ENCODE measurements at places on chromosomes 11 and 22.

GRCh38 chr11:563066-563811, 2.5 kb downstream of the RASSF7 start:
- DNase-seq, result no peak

GRCh38 chr11:121249039-121249663, 43.4 kb upstream of the SC5D start:
- no peak for DNase-seq

- DNase-seq, result no peak
These were observed 95.4 kb upstream of the TIMP3 start for GRCh38 chr22:32706149-32706548.

DNA sequence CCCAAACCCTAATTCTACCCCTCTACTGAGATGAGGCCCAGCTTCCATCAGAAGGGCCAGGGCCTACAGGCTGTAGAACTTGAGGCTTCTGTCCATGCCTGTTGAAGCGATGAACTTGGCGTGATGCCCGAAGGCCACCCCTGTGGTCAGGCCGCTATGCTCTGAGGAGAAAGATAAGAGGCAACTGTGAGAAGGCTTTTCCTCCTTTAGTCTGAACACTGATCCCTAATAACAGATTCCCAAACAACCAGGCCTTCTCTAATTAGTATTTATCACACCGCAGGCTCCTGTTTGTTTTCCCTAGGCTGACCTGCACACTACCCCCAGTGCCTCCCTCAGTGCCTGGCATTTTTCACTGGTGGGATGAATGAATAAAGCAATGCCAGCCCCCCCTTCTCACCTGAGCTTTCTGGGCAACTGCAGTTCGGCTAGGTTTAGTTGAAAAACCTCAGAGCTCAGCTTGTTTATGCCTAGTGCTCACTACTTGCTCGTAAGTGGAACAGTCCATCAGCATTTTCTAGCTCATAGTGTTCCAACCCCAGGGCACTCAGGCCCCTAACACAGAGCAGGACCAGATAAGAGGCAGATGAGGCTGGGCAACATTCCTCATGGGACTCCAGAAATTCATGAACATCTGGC, 15.2 kb downstream of the PRPF19 start:
- no peak for DNase-seq

GRCh38 chr22:30326255-30326705, 461 bp downstream of the TBC1D10A start:
- DNase-seq, result no peak

- no peak for DNase-seq
These were observed 7.9 kb upstream of the EHF start for GRCh38 chr11:34613015-34613414.

DNA sequence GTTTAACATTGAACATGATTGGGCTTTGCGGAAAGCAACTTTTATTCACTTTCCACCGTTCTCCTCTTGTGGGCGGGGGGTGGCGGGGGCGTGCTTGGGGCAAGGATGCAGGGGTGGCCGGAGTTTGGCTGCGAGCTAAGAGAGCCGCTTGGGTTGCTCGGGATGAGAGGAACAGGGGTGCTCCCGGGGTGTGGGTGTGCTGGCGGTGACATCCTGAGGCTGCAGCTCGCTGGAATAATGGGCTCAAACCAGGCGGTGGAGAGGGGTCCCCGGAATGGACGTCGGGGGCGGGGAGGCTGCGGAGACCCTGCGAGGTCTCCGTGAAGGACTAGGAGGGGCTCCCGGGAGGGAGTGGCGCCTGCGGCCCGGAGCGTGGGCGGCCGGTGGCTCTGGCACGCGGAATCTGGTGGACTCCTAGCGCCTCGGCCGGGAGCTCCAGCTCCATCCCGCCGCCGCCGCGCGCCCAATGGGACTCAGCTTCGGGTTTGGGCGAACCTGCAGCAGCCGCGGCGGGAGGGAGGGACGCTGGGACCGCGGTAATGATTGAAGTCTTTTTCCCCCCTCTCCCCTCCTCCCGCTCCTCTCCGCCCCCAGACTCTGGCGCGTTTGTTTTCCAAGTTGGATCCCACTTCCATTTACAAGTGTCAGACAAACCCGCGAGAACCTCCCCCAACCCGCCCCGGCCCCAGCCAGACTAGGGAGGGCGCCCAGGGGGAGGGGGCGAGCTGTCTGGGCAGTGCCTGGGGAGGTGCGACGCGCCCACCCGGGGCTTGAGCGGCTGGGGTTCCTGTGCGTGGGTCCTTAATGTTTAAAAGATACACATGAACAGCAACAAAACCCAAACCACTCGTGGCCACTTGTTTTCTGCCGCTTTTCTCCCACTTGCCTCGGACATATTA, 2.0 kb downstream of the FAT3 start:
- no peak for DNase-seq

DNA sequence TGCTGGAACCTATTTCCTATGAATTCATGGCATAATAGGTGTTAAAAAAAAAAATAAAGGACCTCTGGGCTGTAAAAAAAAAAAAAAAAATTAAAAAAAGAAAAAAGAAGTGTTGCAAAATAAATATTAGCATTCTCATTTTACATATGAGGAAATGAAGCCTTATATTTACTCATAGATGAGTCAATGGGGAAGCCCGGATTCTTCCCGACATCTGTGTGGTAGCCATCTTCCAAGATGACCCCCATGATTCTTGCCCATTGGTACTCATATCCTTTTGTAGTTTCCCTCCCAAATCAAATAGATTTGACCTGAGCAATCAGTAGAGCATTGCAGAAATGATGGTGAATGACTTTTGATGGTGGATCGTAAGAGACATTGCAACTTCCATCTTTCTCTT, 3.0 kb upstream of the SWAP70 start:
- DNase-seq, result no peak

GRCh38 chr11:19176629-19177186, 25.1 kb downstream of the CSRP3 start:
- no peak for DNase-seq

DNA sequence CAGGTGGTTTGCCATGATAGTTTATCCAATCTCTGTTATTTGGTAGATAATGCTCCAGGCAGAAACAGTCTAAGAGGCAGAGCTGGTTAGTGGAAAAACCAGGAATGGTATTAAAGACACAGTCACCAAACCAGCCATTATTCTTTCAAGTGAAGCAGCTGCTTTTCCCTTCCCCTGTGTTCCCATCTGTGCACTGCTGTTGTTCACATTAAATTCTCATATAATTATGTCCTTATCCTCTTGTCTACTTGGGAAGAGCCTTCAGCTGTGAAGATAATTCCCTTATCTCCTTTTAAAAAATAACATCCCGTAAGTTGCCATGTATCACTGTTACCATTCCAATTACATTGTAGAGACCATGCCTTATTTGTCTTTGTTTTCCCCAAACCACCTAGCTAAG, 5.2 kb upstream of the TBCEL start:
- DNase-seq, result no peak

- DNase-seq, result no peak
These were observed 6.5 kb upstream of the MYRF start for GRCh38 chr11:61745781-61746441.

DNA sequence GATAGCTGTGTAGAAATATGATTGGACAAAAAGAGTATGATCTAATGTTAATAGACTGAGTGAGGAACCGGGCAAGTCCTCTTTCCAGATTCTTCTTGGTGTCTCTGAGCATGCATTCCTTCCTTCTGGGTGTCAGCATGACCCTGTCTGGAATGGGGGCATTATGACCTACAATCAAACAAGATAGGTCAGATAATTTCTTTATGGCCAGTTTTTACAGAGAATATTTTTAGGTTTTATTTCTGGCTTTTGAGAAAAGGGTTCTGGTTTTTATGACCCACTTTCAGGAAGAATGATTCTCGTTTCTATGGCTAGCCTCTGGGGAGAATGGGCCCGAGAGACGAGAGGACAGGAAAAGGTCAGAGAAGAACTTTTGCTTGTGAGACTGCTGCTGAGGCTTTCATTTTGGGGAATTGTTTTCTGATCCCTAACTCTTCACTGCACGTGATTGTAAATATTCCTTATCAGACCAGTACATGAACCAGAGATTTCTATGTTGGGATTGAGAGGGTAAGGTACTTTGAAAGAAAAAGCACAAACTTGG, 383.8 kb downstream of the AASDHPPT start:
- DNase-seq, result no peak

DNA sequence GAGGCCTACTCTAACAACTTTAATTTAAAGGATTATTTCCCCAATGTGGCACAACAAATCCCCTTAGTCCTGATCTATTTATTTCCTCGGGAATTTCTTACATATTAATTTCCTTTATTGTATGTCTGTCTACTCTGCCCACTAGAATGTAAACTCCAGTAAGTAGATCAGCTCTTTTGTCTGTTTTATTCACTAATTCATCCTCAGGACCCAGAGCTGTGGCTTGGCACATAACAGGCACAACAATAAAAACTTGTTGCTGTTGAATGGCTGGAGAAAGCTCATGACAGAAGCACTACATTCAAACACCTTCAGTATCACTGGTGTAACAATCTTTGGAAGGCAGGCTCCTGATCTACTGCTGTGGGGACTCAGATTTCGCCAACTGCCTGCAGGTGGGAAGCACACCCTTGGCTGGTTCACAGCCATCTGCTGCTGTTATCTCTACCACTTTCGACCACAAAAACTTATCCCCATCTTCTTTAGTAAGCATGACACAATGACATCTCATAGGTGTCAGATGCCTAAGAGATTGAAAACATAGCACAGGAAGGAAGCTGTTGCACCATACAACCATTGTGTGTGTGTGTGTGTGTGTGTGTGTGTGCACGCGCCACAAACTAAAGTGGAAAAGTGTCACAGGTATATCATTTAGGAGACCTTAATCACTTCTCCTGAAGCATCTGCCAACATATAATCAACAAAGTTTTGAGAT, 11.9 kb downstream of the HIRA start:
- DNase-seq, result no peak

GRCh38 chr11:124724979-124725718, 14.6 kb upstream of the NRGN start:
- no peak for DNase-seq

- DNase-seq, result no peak
These were observed 69.1 kb upstream of the B3GAT1 start for GRCh38 chr11:134481135-134481534.

DNA sequence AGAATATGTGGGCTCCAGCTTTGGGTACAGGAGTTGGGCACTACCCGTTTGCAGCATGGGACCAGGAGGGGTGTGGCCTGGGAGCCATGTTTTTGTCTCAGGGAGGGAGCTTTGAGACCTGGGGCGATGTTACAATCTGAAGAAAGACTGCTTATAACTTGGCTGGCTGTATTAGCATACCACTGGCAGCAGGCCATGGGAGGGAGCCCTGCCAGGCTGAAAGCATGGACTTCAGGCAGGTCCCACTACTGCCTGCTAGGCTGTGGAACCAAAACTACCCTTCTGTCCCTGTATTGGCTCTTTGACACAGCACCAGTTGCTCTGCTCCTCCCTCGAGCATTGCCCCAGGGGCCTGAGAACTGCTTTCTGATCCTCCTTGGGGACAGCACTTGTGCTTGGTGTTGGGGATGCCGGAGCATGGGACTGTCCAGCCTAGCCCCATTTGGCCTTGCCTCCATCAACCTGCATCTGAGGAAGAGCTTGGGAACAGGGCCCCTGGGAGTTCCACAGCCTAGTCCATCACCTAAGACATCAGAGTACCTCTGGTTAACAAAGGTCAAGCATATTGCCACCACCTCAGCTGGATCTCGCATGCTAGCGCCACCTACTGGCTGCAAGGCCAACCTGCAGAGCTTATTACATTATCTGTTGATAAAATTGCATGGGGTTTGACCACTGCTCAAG, 217.4 kb downstream of the SBF2 start:
- no peak for DNase-seq

DNA sequence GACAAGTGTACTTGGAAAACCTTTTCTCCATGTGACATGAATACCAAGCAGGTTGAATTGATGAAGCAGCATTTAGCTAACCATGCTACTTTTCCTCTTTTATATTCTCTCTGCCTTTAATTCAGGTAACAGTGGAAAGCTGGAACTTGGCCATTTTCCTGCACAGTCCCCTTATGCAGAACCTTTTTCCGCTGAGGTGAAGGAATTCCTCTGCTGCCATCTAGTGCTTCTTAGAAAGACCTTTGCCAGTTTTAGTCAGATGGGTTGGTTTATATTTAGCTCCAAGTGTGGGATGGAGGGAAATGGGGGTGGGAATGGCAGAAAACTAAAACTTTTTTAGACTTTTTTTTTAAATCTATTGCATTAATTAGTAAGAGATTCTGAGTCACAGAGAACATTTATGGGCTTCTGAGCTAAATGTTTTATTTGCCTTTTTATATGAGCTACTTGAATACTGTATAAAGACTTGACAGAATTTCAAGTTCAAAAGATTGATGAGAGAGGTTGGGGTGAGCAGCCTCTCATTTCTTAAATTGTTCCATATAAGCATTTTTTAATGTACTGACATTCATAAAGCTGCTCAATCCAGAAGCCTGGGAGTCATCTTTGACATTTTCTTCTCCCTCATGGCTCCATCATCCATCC, 153.9 kb upstream of the ZC3H12C start:
- DNase-seq, result peak; percentile 70

- no peak for DNase-seq
These were observed 8.2 kb upstream of the CCDC188 start for GRCh38 chr22:20159076-20159475.

- no peak for DNase-seq
These were observed 41.4 kb downstream of the DNHD1 start for GRCh38 chr11:6538456-6538855.

DNA sequence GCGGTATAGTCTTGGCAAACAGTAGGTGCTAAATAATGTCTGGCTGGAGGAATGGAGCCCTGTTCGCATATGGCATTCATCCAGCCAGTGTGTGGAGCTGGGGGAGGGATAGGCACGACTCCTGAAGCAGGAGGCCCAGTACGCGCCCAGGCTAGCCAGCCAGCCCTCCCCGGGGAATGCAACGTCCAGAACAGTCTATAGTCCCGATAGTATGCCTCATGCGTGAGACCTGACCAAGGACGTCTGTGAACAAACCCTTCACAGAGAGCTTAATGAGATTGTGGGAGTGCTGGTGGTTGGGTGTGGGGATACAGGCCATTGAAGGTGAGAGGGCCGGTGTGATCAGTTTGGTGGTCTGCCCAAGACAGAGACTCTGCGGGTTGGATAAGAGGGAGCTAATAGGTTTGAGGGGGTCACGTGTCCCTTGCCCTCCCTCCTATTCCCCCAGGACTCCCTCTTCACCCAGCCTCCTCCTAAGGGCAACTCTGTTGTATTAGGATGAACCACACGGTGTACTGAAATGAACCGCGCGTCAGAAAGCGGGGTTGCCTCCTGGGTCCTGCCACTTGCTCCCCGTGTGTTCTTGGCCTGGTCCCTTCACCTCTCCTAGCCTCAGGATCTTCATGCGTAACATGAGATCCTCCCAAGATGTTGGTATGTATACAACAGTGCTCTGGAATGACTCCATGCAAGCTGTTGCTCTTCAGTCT, 987 bp upstream of the GRIK4 start:
- no peak for DNase-seq

GRCh38 chr22:50529897-50530579, at the start of gene TYMP:
Gene TYMP, minus strand, starts transcription at chr22:50530012. Its CDS starts 303 bp downstream, at chr22:50529709.
- no peak for DNase-seq

DNA sequence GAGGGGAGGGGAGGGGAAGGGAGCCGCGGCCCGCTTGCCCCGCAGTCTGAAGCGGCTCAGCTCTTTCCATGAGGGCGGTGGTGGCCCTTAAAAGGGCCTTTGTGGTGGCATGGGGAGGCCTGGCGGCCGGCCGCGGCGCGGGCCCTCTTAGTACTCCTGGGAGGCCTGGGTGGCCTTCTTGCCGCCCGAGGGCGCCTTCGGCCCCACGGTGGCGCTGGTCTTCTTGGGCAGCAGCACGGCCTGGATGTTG, 6.9 kb downstream of the DPAGT1 start:
- DNase-seq, result peak; percentile 69

Measured in NCI-H1930 (cell line).